Stimulated activated CD8-positive, alpha-beta memory T cell treated with anti-CD3 and anti-CD28 coated beads, Interleukin-7, amount 100 ng/mL, for 1 hour (primary cell): ENCODE measurements at places on chromosomes 11 and 22.

GRCh38 chr22:35995348-35995747 is 33.3 kb downstream of the RBFOX2 start:
- DNase-seq, result no peak

- no peak for DNase-seq
These were observed 12.2 kb upstream of the NUP50 start for GRCh38 chr22:45151503-45151902.

- no peak for DNase-seq
These were observed 54.8 kb upstream of the PITPNB start for GRCh38 chr22:27973846-27974245.

DNA sequence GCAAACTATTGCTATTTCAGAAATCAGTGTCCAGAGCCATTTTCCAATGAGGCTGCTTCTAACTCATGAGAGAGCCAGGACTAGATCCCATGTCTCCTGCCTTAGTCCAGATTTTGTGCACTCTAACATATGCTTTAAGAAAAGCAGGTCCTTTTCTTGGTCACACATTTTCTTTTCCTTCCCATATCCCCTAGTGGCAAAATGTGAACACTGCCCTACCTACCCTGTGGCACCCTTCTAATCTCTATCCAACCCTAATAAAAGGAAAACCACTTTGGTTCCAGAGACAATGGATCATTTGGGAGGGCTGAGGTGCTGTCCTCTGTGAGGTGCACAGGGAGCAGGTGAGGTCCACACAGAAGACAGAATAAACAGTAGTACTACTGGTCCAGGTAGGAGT is 72.0 kb upstream of the DDI1 start:
- DNase-seq, result no peak

GRCh38 chr11:110475671-110476070 is 45.9 kb downstream of the FDX1 start:
- DNase-seq, result no peak

GRCh38 chr11:47333526-47333845 is 19.0 kb downstream of the MYBPC3 start:
- no peak for DNase-seq

GRCh38 chr11:114215871-114216795 is 80.1 kb upstream of the NNMT start:
- no peak for DNase-seq

DNA sequence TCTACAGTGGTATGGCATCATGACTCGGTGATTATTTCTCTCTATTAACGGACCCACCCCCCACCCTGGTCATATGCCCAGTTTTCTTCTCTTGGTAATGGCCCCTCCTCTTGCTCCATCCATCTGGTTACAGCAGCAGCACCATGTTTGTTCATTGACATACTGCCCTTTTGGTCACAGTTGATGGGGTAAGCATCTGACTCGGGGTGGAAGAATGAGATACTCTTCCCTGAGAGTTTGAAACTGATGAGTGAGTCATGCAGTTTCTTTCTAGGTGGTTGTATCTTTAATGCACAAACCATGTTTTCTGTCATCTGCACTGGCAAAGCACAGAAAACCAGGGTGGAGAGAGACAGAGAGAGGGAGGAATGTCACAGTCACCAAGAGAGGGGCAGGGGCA is 126.0 kb downstream of the SYN3 start:
- DNase-seq, result no peak

DNA sequence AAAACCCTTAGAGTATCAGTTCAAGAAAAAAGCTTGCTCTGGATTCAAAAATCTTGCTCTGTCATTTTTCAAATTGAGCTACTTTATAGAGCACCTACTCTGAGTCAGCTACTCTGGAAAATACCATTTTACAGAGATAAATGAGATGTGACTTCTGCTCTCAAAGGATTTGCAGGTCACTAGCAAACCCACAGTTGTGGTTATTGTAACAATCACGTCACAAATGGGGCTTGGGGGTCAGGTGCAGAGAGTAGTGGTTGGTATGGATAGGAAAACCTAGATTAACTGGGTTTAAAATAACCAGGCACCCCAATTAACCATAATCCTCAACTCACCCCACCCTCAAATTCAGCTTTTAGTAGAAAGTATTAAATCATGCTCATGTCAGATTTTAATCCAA is 52.3 kb downstream of the MSANTD4 start:
- DNase-seq, result no peak

GRCh38 chr11:33722590-33723234 is 13.5 kb downstream of the CD59 start:
- DNase-seq, result no peak

DNA sequence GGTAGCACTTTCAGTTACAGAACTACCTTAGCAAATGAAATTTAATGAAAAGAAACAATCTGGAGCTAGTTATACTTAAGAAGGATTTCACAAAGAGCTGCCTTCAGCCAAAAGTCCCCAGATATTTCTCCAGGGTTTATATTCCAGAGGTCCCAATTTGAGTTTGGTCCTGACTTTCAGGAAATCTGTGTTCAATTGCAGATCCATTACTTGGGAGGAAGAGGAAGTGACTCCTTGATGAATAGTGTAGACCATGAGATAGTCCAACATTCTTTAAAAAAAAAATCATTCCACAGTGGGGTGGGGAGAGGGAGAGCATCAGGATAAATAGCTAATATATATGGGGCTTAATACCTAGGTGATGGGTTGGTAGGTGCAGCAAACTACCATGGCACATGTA is 117.6 kb upstream of the ARHGAP20 start:
- DNase-seq, result no peak

DNA sequence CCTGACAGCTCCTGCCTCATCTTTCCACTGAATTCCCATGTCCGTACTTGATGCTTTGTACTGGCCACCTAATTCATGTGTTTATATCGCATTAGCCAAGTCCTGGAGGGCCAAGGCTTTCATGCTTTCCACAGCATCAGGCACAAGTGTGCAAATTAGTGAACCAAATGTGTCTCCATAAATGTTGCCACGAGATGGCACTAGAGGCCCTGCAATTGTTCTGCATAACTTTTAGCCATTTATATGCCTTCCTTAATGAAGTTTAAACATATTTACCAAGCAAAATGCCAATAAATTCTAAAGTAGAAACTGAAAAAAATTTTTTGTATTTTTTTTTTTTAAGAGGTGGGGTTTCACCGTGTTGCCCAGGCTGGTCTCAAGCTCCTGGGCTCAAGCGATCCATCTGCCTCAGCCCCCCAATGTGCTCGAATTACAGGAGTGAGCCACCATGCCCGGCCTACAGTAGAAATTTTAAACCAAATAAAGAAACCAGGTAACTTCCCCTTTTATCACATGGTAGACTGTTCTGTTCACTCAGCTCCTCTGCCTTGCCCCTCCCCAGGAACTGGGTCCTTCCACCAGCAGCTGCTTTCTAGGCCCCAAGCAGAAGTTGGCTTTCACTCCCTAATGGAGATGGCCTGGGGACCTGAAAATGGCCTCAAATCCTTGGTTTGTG is 20.8 kb upstream of the IL18BP start:
- peak; percentile 16 for DNase-seq

DNA sequence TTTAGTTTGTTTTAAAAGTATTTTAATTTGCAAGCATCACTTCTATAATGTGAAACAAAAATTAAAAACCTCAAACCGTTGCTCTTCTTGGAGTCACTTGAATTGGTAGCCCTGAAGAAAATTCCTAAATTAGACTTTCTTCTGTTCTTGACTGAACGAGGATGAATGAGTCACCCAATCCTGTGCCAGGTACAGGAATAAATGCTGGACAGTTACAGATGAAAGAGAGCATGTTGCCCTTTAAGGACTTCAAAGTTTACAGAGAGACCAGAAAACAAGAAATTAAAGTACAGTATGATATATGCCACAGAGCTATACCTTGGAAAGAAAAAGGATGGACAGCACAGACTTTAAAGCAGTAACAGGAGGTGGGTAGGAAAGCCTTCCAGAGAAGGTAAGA is 41.3 kb upstream of the CXCR5 start:
- no peak for DNase-seq

- no peak for DNase-seq
These were observed 44.7 kb downstream of the GAB4 start for GRCh38 chr22:16963189-16963945.

GRCh38 chr11:84270466-84270865 is 984.3 kb upstream of the CCDC90B start:
- no peak for DNase-seq

DNA sequence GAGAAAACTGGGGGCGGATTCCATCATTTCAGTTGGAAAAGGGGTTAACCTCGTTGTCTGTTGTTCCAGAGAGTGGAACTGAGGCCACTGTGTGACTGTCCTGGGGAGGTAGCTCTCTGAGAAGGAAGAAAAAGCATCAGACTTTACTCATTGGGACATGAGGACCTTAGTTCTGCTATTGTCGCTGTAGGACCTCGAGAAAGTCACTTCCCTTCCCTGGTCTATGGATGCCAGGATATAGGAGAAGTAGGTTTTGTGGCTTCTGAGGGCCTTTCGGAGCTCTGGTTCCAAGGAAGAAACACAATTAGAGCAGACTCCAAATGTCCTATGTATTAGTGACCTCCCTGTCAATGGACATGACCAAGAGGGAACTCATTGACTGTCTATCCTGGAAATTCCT is 6.2 kb downstream of the MYO18B start:
- DNase-seq, result no peak

DNA sequence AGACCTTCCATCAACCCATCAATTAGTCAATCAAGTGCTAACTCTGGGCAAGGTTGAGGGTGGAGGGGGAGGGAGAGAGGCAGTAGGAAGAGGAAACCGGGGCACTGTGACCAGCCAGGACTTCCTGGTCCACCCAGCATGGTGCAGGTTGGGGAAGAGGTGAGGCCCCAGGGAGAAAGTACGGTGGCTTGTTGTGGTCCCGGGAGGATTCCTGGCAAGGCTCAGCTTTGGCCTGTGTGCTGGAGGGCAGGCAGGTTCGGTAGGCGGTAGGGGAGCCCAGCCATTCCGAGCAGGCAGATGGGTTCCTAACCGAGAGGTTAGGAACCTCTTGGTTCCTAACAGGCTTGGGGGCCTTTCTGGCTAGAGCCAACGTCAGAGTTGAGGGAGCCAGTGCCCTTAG is 10.8 kb downstream of the ST14 start:
- no peak for DNase-seq

DNA sequence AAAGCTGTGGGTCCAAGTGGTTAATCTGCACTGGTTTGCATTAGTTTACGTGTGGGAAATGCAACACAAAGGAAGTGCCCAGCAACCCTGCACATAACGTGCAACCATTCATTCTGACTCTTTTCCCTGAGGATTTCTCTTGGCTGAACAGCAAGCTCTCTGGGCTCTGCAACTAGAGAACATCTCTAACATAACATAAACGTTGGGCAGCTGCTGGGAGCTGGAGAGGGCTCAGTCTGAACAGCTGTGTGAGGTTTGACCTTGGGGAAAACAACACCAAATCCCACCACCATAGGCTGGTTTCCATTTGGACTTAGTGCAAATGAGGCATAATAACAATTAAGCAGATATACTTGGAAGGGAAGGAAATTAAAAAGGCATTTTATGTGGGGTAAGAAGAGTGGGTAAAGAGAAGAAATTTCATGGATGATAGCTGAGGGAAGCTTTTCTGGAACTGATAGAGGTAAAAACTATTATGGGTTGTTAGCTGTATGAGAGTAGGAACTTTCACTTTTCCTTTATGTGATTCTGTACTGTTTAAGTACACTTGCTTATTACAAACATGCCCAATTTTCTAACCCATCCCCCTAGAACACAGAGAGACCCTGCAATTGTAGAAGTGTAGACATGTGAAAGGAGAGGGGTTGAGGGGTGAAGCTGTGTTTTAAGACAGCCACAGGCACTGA is 76.2 kb downstream of the SNX19 start:
- DNase-seq, result no peak

DNA sequence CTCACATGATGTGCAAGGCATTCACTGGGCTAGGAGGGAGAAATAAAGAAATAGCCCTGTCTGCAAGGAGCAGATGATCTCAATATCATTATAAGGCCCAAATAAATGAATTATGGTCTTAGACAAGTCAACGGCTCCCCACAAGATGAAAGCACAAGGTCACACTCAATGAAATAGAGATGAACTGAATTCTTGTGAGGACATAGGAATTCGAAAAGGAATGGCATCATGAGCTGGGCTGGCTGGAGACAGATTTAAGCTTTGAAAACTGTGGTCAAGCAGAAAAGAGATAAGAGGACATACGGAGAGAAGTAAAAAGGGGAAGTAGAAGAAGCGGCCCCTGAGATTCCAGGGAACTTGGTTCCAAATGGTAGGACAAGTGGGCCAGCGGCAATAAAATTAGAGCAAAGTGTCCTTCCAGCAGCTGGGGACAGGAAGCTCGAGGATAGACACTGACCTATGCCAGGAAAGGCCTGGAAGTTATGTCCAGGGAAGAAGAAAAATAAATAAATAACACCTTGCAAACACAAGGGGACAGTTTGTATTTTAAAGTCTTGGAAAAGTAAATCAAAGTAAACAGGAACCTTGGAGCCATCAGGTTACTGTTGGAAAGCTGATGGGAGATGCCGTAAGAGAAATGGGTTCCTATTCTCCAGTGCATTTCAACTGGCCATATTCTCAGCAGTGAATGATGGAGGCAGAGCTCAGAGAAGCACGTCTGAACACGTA is 37.8 kb downstream of the GALNT18 start:
- no peak for DNase-seq

DNA sequence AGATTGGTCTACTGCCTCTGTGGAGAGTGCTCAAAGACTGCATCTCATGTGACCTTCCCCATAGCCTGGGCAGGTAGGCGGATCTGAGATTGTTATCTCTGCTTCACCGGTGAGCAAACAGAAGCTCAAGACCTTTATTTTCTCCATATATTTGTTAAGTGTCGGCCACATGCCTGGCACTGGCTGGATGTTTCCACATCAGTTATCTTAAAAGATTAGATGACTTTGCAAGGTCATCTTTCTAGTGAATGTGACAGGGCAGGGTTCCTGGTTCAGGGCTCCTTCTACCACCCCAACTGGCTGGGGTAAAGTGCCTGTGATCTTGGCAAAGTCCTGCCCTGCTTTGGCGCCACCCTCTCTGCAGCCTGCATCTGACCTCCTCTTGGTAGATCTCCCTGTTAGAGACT is 125.0 kb downstream of the CCDC81 start:
- DNase-seq, result no peak

DNA sequence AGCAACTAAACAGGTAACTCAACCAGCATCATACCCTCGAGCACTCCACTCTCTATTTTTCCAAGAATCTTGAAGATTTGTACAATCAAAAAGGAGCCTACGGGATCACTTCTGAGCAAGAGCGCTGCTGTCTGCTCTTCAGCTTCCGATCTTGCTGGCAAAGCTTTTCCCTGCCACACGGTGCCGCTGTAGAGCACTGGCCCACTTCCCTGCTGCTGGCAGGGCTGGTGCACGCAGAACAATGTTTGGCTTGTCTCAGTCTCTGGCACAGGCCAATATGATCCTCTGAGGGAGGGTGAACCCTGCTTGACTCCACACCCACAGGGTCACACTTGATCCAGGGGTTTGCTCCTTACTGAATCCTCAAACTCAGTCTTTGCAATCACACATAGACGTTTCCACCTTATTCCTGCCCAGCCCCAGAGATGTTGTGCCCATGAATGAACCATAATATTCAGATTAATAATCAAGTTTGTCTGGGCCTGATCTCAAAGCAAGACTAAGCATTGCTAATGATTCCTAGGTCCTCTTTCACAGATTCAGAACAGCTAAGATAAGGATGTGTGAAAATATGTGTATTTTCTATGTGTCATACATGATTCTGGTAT is 536.6 kb downstream of the SOX6 start:
- DNase-seq, result no peak

- DNase-seq, result no peak
These were observed 49.3 kb upstream of the CLPB start for GRCh38 chr11:72483412-72484186.

- no peak for DNase-seq
These were observed 10.9 kb downstream of the PAMR1 start for GRCh38 chr11:35514481-35514880.

- no peak for DNase-seq
These were observed 1280.6 kb upstream of the CNTN5 start for GRCh38 chr11:97739932-97740800.

- no peak for DNase-seq
These were observed 36.0 kb downstream of the IRAG1 start for GRCh38 chr11:10657308-10658271.
